MV-4-11 (cell line): ENCODE measurements at places on chromosomes 2 and 18.

DNA sequence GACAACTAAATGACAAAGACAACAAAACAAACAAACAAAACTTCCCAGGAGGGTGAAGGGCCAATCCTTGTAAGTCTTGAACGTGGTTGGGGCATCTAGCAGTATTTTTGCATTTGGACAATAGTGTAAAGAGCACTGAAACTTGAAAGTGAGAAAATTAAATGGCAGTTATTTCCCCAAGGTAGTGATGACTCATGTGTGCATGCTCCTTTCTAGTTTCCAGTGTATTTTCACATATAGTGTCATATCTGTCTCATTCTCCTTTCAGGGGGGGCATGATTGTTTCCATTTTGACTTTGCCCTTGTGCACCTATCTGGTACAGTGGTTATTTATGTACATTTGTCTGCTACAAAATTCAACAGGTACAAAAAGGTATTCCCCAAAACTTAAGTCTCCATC is 39.5 kb downstream of the CERS6 start:
- peak; percentile 21 for DNase-seq

DNA sequence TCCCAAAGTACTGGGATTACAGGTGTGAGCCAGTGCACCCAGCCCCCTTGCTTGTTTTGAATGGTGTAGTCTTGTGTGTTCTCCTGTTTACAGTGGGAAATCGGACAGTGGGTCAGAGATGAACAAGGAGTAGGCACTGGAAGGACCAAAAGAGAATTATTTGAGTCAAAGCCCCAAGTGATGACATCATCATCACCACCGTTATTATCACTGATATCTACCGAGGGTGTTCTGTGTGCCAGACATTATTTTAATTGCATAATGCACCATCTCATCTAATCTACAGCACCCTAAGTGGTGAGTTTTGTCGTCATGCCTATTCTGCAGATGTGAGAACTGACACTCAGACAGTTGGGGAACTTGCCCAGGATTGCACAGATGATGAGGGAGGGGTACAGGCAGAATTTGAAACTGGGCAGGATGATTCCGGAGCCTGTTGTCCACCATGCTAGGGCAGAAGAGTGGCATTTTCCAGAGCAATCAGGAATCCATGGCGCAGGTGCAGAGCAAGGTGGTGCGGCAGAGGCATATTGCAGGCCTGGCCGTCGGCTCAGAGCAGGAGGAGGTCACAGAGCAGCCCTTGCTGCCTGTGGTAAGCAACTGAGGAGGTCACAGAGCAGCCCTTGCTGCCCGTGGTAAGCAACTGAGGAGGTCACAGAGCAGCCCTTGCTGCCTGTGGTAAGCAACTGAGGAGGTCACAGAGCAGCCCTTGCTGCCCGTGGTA is 137.0 kb upstream of the HDAC4 start:
- no peak for DNase-seq

DNA sequence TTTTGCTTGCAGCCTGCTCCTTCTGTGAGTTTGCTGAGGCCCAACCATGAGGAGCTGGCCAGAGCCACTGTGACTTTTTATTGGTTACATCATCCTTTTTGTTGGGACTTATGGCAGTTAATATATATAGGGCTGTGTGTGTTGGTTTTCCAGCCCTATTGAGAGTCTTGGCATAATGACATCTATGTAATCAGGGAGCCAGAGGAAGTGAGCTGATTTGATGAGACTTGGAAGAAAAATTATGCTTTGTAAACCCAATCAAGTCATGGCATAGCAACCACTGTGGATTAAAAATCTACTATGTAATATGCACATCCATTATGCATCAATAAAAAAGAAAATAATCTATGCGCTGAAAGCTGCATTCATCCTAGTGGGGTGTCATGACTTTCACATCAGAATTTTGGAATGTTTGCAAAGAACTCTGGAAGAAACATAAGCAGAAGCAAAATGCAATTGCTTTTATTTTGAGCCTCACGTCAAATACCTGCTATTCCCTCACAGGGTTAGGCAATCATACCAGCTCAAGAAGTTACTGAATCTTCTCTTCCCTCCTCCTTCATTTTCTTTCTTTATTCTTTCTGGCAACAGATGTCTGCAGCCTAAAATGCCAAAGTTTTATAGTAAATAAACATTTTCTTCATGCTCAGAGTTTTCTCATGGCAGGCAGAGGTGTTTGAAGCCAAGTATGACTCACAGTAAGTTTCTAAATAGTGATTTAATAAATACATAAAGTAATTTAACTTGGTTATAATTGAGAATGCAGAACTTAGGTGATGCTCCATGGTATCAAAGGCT is 308.5 kb downstream of the KCNS3 start:
- DNase-seq, result no peak

DNA sequence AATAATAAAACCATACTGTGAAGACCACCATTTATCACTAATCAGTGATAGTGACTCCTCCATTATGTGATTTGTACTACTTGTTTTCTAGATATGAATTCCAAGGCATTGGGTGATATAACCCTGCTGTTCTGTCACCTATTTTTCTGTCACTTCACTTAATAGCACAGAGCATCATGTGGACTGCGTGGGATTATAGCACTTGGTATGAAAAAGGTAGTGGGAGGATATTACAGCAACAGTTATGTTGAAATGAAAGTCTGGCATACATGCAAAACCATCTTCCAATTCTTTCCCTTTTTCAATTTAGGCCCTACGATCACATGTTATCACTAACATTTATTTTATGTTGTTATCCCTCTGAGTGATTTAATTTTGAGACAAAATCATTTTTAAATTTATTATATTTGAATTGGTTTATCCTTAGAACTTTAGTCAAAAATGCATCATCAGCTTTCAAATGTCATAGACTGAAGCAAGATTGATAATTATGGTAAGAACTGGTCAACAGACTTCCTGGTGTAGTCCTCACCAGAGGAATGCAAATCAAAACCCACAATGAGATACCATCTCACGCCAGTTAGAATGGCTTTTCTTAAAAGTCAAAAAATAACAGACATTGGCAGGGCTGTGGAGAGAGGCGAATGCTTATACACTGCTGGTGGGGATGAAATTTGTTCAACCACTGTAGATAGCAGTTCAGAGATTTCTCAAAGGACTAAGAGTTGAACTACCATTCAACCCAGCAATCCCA is 242.6 kb downstream of the IKZF2 start:
- DNase-seq, result no peak

- DNase-seq, result no peak
These were observed 58.8 kb downstream of the ACKR3 start for GRCh38 chr2:236628256-236628901.

- DNase-seq, result no peak
These were observed 227.3 kb upstream of the RAB12 start for GRCh38 chr18:8381821-8382459.
